Mucosa of descending colon (tissue), 3 donors: ENCODE measurements at places on chromosomes 4 and X. TPM values are rescaled to one million over a fixed set of nuclear protein-coding genes. Genes with fewer than 3 reads are reported as not detected.

The NEK1 gene
- total RNA-seq: 16.6 TPM

DNA sequence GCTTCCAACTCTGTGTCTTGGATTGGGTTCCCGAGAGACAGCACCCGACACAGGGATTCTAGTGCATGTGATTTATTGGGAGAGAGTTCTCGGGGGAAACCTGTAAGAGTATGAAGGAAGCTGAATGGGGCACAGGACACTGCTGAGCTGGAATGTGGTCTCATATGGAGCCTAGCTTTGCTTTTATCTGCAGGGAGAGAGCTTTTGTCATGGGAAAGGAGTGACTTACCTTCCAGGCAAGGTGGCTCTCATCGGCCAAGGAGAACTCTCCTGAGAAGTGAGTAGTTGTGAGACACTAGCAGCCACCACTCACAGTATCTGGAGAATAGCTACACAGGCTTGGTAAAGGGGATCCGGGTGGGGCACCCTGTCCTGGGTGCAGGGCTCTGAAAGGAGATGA is 124.5 kb downstream of the NHS start:
- DNase-seq: no peak

DNA sequence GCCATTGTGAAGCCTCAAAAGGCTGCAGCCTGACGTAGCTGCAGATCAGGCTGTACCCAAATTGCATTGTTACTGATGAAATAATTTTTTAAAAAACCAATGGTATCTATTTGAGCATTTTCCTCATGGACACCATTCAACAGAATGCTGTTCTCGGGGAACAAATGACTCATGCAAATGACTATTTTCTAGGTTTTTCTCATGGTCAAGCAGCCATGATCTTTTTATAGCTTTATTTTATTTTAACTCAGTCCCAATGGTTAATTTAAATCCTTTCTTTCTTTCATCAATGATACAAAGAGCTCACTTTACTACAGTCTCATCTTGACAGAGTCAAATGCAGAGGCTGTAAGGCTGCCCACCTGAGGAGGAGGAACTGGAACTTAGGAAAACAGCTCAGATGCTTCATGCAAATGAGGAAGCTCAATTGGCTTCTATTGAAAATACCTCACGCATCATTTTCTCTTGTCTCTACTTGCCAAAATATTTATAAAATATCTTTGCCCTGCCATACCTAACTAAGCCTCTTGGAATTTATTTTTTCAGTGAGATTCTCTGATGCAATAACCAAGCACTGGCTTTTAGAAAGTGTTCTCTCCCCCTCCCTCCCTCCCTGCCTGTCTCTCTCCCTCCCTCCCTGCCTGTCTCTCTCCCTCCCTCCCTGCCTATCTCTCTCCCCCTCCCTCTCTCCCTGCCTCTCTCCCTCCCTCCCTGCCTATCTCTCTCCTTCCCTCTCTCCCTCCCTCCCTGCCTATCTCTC is 81.0 kb downstream of the SORBS2 start:
- no peak for DNase-seq

DNA sequence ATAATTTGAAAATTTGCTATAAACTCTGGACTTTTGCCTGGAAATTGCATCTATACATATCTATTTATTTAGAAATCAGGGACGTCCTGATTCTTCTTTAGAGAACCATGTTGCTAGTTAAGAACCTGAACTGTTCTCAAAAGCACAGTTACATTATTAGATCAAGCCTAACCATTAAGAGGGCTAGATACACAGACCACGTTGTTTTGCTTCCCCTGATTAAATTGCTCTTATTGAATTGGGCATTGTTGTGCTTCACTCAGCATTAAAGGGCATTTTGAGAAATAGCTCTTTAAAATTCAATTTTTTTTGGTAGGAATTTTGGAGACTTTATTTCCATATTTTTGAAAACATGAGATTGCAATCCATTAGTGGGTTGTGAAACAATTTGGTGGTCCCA is 44.4 kb downstream of the FIP1L1 start:
- DNase-seq: no peak

DNA sequence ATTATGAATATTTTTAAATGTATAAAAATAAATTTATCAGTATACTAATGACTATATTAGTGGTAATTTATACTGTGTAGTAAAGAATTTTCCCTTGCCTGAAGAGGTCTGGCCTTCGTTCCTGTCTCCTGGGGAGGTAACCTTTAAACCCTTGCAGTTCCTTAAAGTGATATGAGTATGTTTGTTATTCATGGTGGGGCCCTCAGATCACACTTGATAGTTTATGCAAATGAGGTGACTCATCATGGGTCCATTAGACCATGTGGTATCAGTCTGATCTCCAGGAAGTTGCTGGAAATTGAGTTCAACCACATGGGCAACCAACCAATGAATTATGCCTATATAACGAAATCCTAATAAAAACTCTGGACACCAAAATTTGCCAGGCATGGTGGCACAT is 904.1 kb downstream of the RPA4 start:
- no peak for DNase-seq

The DRD5 gene
- total RNA-seq: not detected

- no peak for DNase-seq
Measured at GRCh38 chr4:156870131-156870530, 101.5 kb downstream of the PDGFC start.

The CPEB2 gene
- total RNA-seq: 47.9 TPM

- no peak for DNase-seq
Measured at GRCh38 chr4:181671672-181672071, 571.5 kb upstream of the TENM3 start.

GRCh38 chrX:47619486-47620302 is at the start of gene SYN1:
TSS of gene SYN1 (minus strand) at chrX:47619857. CDS start at chrX:47619728, 129 bp downstream.
- DNase-seq: peak; percentile 70

The GABRG1 gene
- not detected for total RNA-seq

DNA sequence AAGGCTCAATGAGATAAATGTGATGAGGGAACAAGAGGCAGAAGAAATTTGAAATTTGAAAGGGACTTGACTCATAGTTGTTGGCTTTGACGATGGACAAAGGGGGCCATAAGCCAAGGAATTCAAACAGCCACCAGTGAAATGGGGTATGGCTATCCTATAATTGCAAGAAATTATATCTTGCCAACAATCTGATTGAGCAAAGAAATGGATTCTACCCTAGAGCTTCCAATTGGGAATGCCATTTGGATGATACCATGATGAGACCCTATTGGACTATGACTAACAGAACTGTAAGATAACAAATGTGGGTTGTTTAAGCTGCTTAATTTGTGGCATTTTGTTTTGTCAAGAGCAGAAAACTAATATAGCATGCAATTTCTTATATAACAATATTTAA is 270.1 kb upstream of the ARSJ start:
- no peak for DNase-seq

The HSFX3 gene
- not detected for total RNA-seq

DNA sequence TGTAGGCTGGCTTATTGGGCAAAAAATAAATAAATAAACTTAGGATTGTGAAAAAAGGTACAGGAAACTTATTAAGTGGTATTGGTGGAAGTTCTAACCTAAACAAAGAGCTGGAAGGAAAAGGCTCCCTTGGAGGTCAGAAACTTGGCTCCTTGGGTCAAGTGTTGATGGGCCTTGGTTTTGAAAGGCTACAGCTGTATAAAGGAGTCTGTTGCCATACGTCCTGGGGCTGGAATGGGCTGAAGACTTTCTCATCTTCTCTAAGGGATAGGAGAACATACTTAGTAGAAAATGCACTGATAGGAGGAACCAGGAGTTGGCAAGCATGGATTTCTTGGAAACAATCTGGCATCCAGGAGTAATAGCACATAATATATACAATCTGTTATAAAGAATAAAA is 56.6 kb downstream of the PDLIM5 start:
- DNase-seq: no peak

DNA sequence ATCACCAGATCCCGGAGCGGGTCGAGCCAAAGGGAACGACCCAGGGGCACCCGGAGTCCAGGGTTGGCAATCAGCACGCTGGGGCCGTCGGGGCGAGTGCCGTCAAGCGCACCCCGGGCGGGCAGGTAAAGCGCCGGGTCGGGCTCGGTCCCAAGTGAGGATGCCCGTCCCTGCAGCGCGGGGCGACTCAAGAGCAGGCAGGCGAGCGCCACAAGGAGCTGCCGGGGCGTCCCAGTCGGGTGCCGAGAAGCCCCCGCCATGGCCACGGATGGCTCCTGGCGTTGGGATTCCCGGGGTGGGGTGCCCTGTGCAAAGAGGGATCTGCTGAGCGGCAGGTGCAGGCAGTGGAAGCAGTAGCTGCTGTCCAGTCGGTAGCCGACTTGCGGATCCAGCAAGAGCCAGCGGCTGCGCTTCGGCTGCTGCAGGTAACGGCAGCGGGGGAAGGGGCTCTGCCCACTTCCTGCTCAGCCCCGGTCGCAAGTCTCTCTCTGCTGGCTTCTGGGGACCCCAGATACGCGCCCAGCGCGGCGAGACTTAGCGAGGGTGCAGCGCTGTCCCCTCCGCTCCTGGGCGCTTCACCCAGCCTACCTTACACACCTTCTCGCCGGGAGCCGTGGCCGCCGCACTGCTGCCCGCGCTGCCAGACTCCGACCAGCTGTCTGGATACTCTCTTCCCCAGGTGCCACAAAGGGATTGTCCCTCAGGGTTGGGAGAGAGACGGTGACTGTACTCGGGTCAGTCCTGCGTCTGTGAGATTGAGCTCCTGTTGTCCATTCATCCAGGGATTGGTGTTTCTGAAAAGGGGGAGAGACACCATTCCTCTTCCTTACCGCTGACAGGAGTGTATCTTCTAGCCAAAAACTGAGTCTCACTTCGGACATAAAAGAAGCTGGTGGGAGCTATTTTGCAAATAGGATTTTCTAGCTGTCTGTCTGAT is at the start of gene FREM3:
TSS of gene FREM3 (minus strand) at position 260 of the 937 bp plus-strand sequence. CDS start at position 260, 0 bp downstream.
- no peak for DNase-seq

DNA sequence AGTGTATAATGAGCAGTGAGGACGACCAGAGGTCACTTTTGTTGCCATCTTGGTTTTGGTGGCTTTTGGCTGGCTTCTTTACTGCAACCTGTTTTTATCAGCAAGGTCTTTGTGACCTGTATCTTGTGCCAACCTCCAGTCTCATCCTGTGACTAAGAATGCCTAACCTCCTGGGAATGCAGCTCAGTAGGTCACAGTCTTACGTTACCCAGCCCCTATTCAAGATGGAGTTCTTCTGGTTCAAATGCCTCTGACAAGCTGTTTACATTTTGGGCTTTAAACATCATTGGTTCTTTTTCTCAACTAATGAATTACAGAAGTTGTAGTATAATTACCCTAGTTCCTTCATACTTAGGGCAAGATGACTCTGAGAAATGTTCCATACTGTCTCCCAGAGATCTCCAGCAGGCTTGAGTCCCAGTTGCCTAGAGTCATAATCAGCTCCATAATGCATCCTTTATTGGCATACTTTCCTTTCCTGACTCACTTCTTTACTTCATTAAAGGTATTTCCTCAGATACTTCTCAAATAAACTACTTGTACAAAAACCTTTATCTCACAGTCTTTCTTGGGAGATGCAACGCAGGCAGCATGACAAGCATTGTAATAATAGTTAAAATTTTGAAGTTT is 136.5 kb downstream of the KDM6A start:
- no peak for DNase-seq
